ENCODE measurements at places on chromosomes 1 and 21. TPM values are rescaled to one million over a fixed set of nuclear protein-coding genes. Genes with fewer than 3 reads are reported as not detected.

The MYOM3 gene
- 0.18 TPM for total RNA-seq

The ECM1 gene
- total RNA-seq, result 7.2 TPM

The LAMC2 gene
- total RNA-seq, result 4.0 TPM

The JAM2 gene
- total RNA-seq, result 1.1 TPM

The SAMD13 gene
- 3.9 TPM for total RNA-seq

The CAPZB gene
- 347 TPM for total RNA-seq

The DONSON gene
- total RNA-seq, result 29.4 TPM

The TFF1 gene
- not detected for total RNA-seq

The ARHGAP29 gene
- total RNA-seq, result 215 TPM

The NCF2 gene
- total RNA-seq, result not detected

The ADORA3 gene
- not detected for total RNA-seq

The DCST1 gene
- not detected for total RNA-seq

The ARMH1 gene
- not detected for total RNA-seq

The C1orf116 gene
- total RNA-seq, result 0.07 TPM

The OR6K2 gene
- total RNA-seq, result not detected

The FCGR1A gene
- total RNA-seq, result not detected

The S100A4 gene
- total RNA-seq, result not detected
